ENCODE measurements at places on chromosomes 12 and 14. TPM values are rescaled to one million over a fixed set of nuclear protein-coding genes. Genes with fewer than 3 reads are reported as not detected.

SLC25A47 gene
- not detected for total RNA-seq

BICDL1 gene
- total RNA-seq: 0.19 TPM

SERPINA1 gene
- total RNA-seq: 4.4 TPM

DNA sequence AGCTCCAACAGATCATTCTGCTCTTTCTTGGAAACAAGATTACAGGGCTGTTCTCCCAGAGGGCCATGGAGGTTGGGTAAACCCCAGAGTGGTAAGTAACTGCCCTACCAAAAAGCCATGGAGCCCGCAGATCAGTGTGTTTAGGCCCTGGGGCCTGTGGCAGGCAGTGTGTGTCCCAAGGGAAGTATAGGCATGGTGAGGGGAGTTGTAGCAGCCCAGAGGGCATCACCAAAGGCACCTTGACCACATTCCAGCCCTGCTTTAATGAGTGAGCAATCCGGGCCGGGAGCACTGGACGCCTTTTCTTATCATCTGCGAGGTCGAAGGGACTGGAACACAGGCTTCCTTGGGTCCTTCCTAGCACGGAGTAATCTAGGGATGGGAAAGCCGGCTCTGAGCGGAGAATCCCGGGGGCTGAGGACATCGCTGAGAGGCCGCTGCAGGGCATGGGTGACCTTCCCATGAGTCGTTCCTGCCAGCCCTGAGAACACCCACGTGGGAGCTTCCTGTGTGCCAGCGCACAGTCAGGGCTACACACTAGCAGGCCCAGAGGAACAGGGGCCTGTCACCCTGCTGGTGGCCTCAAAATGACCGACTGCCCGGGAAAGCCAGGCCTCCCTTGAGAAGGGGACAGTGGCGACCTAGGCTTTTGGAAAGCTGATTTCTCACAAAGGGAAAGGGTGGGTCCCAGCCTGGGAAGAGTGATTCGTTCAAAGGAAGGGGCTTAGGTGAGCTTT is 91.3 kb downstream of the NINJ2 start:
- DNase-seq: peak; percentile 88
